ENCODE measurements at places on chromosomes 6 and 20.

DNA sequence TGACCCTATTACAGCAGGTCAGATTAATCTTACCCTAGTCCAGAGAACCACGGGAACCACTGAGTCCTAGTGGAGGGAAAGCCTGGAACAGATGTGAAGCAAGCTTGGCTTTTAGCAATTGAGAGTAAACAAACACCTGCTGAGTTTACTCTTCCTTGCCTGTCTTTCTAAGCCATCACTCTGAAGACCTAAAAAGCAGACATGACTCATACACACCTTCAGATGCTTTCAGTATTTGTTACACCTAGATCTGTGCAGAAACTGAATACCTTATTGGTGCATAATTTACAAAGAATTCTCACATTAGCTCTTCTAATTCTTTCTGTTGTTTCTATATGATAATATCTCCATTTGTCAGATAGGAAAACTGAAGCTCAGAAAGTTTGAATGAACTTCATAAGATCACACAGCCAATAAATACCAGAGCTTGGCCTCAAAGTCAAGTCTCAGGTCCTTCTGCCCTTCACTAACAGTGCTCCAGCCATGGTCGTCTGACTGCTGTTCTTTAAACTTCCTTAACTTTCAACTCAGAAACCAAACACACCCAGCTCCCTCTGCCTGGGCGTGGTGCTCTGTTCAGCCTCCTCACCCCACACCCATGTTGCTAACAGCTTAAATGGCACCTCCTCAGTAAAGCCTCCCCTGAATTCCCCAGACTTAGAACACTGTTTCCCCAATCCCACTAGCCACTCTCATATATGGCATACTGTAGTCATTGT, 8.6 kb upstream of the GABBR1 start:
- peak; percentile 58 for DNase-seq

GRCh38 chr6:31546958-31547726, at the start of gene NFKBIL1:
Gene NFKBIL1, plus strand, starts transcription at chr6:31547608. Its CDS starts 87 bp downstream, at chr6:31547695.
- DNase-seq: peak; percentile 95

DNA sequence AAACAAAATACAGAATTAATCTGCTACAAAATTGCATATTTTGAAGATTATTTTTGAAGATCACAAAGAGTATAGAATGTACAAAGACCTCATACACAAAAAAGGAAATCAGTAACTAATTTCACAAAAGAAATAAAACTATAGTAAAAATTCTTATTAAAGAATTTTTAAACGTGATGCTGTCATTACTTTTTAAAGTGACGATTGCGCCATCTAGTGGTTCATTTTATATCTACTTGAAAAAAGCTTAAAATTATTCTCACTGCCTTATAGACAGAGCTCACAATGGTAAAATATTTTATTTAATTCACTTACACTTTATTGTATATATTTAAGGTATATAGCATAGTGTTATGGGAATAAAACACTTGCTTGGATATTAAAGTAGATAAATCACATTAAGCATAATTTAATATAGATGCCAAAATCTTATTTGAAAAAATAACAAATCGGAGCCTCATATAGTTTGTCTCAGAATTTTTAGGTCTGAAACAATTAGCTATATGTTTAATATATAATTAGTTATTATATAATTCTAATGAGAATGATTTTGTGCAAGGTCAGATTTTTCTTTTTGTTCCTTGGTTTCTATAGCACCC, 128.8 kb downstream of the PHF3 start:
- DNase-seq: peak; percentile 68

GRCh38 chr20:43584448-43585136, 6.1 kb upstream of the IFT52 start:
- no peak for DNase-seq

GRCh38 chr6:37971711-37972390, 152.3 kb downstream of the ZFAND3 start:
- no peak for DNase-seq

GRCh38 chr6:113352029-113352801, 504.9 kb upstream of the MARCKS start:
- no peak for DNase-seq

DNA sequence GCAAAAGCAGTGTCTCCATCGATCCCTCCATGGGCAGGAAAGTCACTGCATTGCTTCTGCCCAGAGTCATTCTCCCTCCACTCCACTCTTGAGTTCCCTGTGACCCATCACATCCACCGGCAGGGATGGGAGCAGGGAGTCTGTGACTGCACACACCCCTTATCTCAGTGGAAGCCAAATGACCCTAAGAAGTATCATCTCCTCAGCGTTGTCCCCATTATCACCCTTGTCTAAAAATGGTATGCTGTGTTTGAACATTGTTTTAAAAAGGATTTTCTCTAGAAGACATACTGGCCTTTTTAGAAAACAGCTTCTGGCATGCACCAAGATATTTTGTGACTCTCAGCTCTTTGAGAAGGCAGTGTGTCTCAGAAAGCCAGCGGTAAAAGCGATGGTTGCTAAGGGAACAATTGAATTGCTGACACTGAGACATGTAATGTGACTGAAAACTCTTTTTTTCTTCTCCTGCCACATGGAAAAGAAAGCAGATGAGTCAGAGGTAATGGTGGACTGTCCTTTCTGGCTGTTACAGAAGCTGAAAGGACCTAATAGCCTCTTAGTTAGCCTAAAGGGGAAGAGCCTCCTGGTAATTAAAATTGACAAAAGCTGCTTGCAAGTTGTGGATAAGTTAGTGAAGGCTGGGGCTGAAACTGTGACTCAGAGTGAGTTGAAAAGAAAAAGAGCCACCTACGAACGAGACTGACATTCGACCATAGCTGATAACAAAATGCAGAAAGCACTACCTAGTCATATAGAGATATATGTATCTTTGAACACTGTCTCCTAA, 120.5 kb downstream of the MAP3K7 start:
- DNase-seq: no peak

- no peak for DNase-seq
Observed at GRCh38 chr6:121770943-121771342, 335.5 kb downstream of the GJA1 start.

- DNase-seq: peak; percentile 65
Observed at GRCh38 chr20:47493175-47493962, 8.3 kb upstream of the NCOA3 start.

Measured in suppressor macrophage treated with lipopolysaccharide for 1 hour (primary cell).